Fibroblast of lung (primary cell): ENCODE measurements at places on chromosomes 7 and 10.
A peak's percentile ranks its signal among the peaks of the same experiment; 100 is the strongest.

GRCh38 chr10:113423981-113424721 lies 128.7 kb upstream of the HABP2 start:
- DNase-seq: no peak

DNA sequence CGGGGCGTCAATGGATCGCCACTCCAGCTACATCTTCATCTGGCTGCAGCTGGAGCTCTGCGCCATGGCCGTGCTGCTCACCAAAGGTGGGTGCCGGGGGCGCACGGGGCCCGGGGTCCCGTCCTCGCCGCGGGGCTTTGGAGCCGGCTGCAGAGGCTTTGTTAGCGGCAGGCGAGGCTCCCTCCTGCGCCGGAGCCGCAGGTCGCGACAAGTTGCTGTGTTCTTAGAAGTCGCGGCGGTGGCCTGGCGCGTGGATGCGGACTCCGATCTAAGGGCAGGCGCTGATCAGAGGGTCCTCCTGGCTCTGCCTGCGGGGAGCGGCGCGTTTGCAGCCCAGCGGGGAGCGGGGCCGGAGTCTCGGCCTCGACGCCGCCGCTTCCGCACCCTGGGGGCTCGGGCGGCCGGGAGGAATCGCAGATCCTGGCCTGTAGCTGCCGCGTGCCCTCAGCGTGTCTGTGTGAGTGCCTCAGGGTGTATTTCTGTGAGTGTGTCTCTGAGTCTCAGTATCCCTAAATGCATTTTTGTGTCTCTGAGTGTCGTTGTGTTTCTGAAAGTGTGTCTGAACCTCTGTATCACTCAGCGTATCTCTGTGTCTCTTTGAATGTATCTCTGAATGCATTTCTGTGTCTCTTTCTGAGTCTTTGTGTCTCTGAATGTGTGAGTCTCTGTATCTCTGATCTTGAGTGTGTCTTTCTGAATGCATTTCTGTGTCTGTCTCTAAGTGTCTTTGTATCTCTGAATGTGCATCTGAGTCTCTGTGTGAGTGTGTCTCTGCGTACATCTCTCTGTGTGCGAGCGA lies 766 bp downstream of the BAMBI start:
- DNase-seq: peak; percentile 46

DNA sequence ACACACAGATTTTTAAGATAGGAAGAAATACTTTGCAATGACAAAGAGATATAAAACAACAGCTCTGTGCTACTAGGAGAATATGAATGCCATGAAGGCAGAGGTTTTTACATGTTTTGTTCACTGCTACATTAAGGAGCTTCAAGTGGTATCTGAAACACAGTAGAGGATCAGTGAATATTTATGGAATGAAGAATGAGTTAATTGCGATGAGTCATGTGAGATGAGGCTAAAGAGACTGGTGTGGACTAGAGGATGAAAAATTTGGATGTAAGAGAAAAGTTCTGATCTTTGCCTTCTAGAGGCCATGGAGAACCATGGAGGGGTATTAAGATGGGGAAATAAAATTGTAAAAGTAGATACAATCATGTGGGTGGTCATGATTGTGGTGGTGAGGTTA lies 434.2 kb downstream of the PHTF2 start:
- DNase-seq: no peak

GRCh38 chr7:4070214-4070613 lies 611.9 kb upstream of the FOXK1 start:
- no peak for DNase-seq

GRCh38 chr10:79202188-79203013 lies 133.6 kb downstream of the ZMIZ1 start:
- no peak for DNase-seq

DNA sequence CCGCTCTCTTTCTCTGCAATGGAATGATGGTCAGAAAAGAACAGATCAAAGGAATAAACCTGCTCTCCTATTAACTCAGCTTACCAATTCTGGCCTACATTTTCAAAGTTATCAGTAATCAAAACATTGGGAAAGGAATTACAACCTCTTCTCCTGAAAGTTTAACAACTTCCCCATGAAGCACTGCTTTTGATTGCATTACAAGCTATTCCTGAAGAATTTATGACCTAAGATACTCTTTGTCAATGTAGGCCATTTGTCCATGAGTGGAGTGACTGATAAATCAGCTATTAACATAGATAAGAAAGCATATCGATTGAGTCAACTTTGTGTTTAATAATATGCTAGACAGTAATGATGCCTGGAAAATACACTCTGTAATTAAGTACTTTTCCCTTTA lies 271.7 kb upstream of the C7orf33 start:
- no peak for DNase-seq

GRCh38 chr10:111593578-111593977 lies 516.7 kb downstream of the ADRA2A start:
- DNase-seq: no peak

GRCh38 chr10:43079856-43080255 lies 3.0 kb downstream of the RET start:
- no peak for DNase-seq
